ENCODE measurements at places on chromosomes 12 and 14. TPM values are rescaled to one million over a fixed set of nuclear protein-coding genes. Genes with fewer than 3 reads are reported as not detected.

Gene TCTN1
- total RNA-seq: 44.3 TPM

Gene HOXC12
- total RNA-seq: not detected

Gene WNT5B
- 507 TPM for total RNA-seq

Gene RPL41
- total RNA-seq: 982 TPM

Gene TCL1B
- not detected for total RNA-seq

Gene SIRT4
- 0.65 TPM for total RNA-seq

Gene CMKLR1
- 17.4 TPM for total RNA-seq

Gene DNAJC22
- total RNA-seq: 1.1 TPM

Gene BICDL1
- total RNA-seq: not detected

Gene WIF1
- total RNA-seq: not detected

Gene TMEM263
- 165 TPM for total RNA-seq

Gene SMIM41
- 0.24 TPM for total RNA-seq

Gene TAS2R50
- 4.7 TPM for total RNA-seq

Gene GALNT6
- total RNA-seq: 48.9 TPM

Gene ATP23
- total RNA-seq: 9.1 TPM

Gene B4GALNT3
- total RNA-seq: 0.32 TPM

Gene RBMS2
- total RNA-seq: 26.0 TPM

Gene KLRB1
- not detected for total RNA-seq
